ENCODE measurements at places on chromosomes 7 and 10. TPM values are rescaled to one million over a fixed set of nuclear protein-coding genes. Genes with fewer than 3 reads are reported as not detected.

GIMAP7 gene
- total RNA-seq = 367 TPM

GNGT1 gene
- total RNA-seq = not detected

ANK3 gene
- total RNA-seq = 1.6 TPM

SPDYE5 gene
- not detected for total RNA-seq

SP4 gene
- total RNA-seq = 48.5 TPM

CTTNBP2 gene
- total RNA-seq = not detected

PHKG1 gene
- 2.9 TPM for total RNA-seq

BAIAP2L1 gene
- 0.47 TPM for total RNA-seq

NAMPT gene
- total RNA-seq = 28.4 TPM

GRB10 gene
- 0.62 TPM for total RNA-seq

ATG9B gene
- total RNA-seq = 34.6 TPM

CTAGE8 gene
- 1.2 TPM for total RNA-seq

CALCR gene
- not detected for total RNA-seq

ZNF365 gene
- total RNA-seq = not detected

TMEM178B gene
- not detected for total RNA-seq

RET gene
- total RNA-seq = not detected

CALML3 gene
- total RNA-seq = not detected

HMX2 gene
- not detected for total RNA-seq

All from naive thymus-derived CD8-positive, alpha-beta T cell (primary cell).